Liver (tissue), 10 donors: ENCODE measurements at places on chromosomes 6 and 20. TPM values are rescaled to one million over a fixed set of nuclear protein-coding genes. Genes with fewer than 3 reads are reported as not detected.

ARFGAP1 gene
- 18.3 TPM for total RNA-seq

DNA sequence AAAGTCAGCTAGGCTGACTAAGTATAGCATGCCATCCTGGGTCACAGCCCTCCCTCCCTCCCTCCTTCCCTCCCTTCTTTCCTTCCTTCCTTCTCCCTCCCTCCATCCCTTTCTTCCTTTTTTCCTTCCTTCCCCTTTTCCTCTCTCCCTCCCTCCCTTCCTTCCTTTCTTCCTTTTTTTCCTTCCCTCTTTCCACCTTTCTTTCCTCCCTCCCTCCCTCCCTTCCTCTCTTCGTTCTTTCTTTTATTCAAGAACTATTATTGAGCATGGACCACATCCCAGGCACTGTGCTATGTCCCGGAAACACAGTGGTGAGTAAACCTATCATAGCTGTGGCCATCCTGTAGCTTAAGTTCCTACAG, 106.2 kb upstream of the BACH2 start:
- no peaks in the 10 kb centered on the region for H3K4me1 ChIP-seq
- H3K4me3 ChIP-seq, result no peak overlapping the region
- H3K27me3 ChIP-seq, result no peaks in the 10 kb centered on the region

DNA sequence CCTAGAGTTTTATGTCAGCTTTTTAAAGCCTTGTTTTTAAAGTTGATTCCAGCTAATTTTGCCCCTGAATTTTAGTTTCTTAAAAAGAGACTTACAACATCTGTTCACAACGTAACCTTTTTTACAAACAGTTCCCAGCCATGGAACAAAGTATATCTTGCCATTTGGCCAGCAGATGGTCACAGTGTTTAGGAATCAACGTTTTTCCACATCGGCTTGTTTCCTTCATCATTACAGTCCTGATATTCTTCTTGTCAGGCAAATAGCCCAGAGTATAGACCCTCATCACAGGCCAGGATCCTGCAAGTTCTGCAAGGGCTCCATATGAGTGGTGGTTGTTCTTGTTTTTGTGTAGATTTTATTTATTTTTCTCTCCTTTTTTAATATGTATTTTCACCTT, 341.7 kb upstream of the HTR1E start:
- no peaks in the 10 kb centered on the region for H3K4me1 ChIP-seq
- no peak for DNase-seq
- no peak overlapping the region for H3K27ac ChIP-seq
- no peak overlapping the region for H3K4me3 ChIP-seq
- no peaks in the 10 kb centered on the region for H3K36me3 ChIP-seq
- H3K27me3 ChIP-seq, result no peaks in the 10 kb centered on the region

GRCh38 chr6:89260310-89260709, 43.2 kb upstream of the GABRR1 start:
- H3K27ac ChIP-seq, result no peak overlapping the region
- DNase-seq, result no peak
- H3K4me1 ChIP-seq, result no peaks in the 10 kb centered on the region
- no peak overlapping the region for H3K4me3 ChIP-seq
- no peaks in the 10 kb centered on the region for H3K36me3 ChIP-seq

TLDC2 gene
- not detected for total RNA-seq

- no peak for DNase-seq
- H3K27ac ChIP-seq, result no peak overlapping the region
- no peak overlapping the region for H3K4me3 ChIP-seq
- H3K27me3 ChIP-seq, result no peaks in the 10 kb centered on the region
- no peaks in the 10 kb centered on the region for H3K4me1 ChIP-seq
- no peaks in the 10 kb centered on the region for H3K36me3 ChIP-seq
Measured at GRCh38 chr20:46939031-46939965, 44.7 kb downstream of the EYA2 start.

LY86 gene
- 1.4 TPM for total RNA-seq

ALDH5A1 gene
- total RNA-seq, result 19.8 TPM

- no peaks in the 10 kb centered on the region for H3K36me3 ChIP-seq
- H3K27me3 ChIP-seq, result no peaks in the 10 kb centered on the region
- no peak overlapping the region for H3K4me3 ChIP-seq
- no peaks in the 10 kb centered on the region for H3K4me1 ChIP-seq
Measured at GRCh38 chr6:107102414-107102805, 12.9 kb downstream of the BEND3 start.

DNA sequence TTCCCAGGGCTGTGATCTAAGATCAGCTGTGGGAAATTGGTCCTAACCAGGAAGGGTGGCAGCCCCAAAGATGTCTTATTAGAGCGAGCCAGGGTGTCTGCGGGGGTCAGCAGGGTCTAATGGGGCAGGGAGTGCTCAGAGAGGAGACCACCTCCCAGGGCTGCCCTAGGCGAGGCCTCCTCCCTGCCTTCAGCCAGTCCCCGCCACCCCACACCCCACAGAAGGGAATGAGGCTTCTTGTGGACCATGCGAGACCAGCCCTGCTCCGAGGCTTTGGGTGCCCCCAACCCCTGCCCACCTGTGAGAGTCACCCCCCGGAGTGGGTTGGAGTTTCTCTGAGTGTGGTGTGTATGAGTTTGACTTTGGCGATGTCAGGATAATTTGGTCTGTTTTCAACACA, 37.8 kb downstream of the SYNJ2 start:
- no peak overlapping the region for H3K4me3 ChIP-seq
- no peaks in the 10 kb centered on the region for H3K36me3 ChIP-seq
- H3K27ac ChIP-seq, result no peak overlapping the region
- H3K27me3 ChIP-seq, result no peaks in the 10 kb centered on the region
- DNase-seq, result no peak
- no peaks in the 10 kb centered on the region for H3K4me1 ChIP-seq

EBF4 gene
- total RNA-seq, result 2.3 TPM

GRCh38 chr6:125949069-125949468, 7.5 kb upstream of the HINT3 start:
- H3K4me1 ChIP-seq, result peaks cover 12% of the 10 kb centered on the region
- H3K36me3 ChIP-seq, result no peaks in the 10 kb centered on the region
- DNase-seq, result no peak
- no peak overlapping the region for H3K27ac ChIP-seq

GRCh38 chr6:111118826-111119225, 31.5 kb downstream of the SLC16A10 start:
- H3K4me1 ChIP-seq, result no peaks in the 10 kb centered on the region
- no peaks in the 10 kb centered on the region for H3K36me3 ChIP-seq
- no peaks in the 10 kb centered on the region for H3K27me3 ChIP-seq

TREML1 gene
- total RNA-seq, result 0.08 TPM

GRCh38 chr6:39451831-39452230, 129.3 kb upstream of the KCNK16 start:
- no peak overlapping the region for H3K27ac ChIP-seq
- no peaks in the 10 kb centered on the region for H3K27me3 ChIP-seq
- H3K4me3 ChIP-seq, result no peak overlapping the region
- no peaks in the 10 kb centered on the region for H3K4me1 ChIP-seq

GRCh38 chr20:59086923-59087322, 44.3 kb upstream of the PRELID3B start:
- H3K36me3 ChIP-seq, result no peaks in the 10 kb centered on the region
- no peak for DNase-seq
- no peak overlapping the region for H3K27ac ChIP-seq
- no peaks in the 10 kb centered on the region for H3K27me3 ChIP-seq

GRCh38 chr20:57844626-57845596, 135.1 kb upstream of the PMEPA1 start:
- no peaks in the 10 kb centered on the region for H3K4me1 ChIP-seq
- H3K27me3 ChIP-seq, result no peaks in the 10 kb centered on the region
- H3K4me3 ChIP-seq, result no peak overlapping the region
- H3K36me3 ChIP-seq, result no peaks in the 10 kb centered on the region
- no peak overlapping the region for H3K27ac ChIP-seq

DNA sequence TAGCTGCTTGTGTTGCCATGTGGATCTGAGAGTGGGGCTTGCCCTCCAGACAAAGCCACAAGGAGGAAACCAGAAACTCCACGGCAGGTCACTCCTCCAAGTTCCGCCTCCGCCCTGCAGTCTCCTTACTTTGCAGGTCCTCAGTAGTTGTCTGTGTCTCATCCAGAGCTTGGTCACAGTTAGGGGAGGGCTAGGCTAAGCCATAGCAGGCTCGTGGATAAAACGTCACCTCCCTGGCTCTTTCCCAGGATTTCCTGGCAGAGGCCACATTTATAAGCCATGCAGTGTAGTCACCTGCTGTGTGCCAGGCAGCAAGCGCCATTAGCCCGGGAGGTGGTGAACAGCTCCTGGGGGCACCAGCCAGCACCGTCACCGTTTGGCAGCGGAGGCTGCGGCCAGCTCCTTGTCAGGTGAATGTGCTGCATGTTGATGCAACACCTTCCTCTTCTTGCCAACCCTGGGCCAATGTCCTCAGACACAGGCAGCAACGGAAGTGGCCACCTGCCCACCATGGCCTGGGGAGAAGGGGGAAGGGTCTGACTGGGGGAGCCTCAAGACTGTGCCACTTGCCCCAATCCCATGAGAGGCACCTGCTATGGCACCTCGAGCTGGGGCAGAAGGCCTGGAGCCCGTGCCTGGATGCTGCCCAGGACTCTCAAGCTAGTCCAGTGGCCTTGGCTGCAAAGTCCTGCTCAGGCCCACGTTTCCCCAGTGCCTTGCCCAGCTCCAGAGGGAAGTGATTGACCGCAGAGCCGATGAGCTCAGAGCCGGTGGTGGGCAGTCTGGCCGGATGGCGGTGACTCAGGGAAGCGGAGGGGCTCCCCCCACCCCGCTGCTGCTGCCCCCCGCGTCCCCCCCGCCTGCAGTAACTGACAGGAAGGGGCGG, 39.0 kb upstream of the SLCO4A1 start:
- no peak for DNase-seq
- no peaks in the 10 kb centered on the region for H3K36me3 ChIP-seq
- H3K27ac ChIP-seq, result peak overlapping the region; percentile 66
- H3K4me1 ChIP-seq, result peaks cover 4% of the 10 kb centered on the region
- H3K27me3 ChIP-seq, result no peaks in the 10 kb centered on the region

DNA sequence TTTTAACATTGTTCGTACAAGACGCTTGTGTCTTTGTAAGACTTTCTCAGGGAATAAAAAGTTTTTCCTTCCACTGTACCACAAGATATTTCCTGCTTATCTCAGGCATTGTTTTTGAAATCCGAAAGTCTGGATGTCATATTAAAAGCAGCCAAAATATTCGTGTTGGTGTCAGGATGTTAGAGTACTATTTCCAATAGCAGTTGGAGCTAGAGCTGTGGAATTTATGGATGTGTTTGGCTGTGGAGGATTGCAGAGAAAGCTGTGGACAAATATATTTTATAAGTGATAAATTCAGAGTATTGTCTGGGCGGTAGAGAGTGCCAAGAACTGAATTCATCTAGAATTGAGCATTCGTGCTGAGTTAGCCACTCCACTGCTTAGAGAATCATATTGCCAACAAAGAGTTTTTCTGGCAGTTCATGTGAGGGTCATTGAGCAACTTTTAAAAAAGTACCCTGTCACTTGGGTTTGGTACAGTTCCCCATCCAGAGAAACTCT, 57.7 kb downstream of the ZDHHC14 start:
- peaks cover 21% of the 10 kb centered on the region for H3K4me1 ChIP-seq
- peak overlapping the region; percentile 33 for H3K27ac ChIP-seq
- no peaks in the 10 kb centered on the region for H3K27me3 ChIP-seq
- no peaks in the 10 kb centered on the region for H3K36me3 ChIP-seq
- no peak overlapping the region for H3K4me3 ChIP-seq

DNA sequence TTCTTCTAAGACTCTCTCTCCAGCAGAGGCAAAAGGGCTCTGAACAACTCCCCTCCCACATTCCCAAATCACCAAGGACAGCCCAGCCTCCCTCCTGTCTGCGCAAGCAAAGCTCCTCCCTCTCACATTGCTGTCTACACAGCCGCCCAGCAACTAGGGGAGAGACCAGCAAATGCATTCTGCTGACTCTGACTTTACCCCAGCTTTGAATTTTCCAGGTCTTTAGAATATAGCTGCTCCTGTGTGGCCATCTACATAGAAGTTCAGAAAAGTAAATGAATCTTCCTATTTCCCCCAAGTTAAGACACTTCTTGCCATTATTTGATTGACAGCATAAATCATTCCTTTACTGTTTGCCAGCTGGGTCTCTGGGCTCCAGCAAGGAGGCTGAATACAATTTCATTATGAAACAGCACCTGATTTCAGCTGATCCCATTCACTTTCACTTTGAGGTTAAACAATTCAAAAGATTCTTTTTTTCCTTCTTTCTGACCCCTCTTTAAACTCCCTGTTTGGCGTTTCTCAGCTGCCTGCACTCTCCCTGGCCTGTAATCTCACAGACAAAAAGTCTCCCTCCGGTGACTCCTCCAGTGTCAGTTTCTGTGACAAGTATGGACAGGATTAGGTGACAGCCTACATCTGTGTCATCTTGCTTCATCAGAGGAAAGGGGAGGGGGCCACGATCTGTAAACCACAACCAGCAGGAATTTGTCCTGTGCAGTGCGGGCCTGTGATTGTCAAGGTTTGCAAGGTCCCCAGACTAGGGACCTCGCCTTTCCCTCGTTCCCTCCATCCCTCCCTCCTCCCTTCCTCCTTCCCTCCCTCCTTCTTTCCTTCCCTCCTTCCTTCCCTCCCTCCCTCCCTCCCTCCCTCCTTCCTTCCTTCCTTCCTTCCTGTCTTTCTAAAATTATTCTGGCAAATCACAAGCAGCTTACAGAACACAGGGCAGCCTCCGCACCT, 205.6 kb upstream of the RIN2 start:
- no peak overlapping the region for H3K27ac ChIP-seq
- H3K27me3 ChIP-seq, result no peaks in the 10 kb centered on the region
- no peak for DNase-seq
- H3K4me3 ChIP-seq, result no peak overlapping the region

ANKRD6 gene
- 9.2 TPM for total RNA-seq

ENPP3 gene
- total RNA-seq, result 6.1 TPM

GRCh38 chr20:10476319-10476724, 41.2 kb downstream of the SLX4IP start:
- H3K4me3 ChIP-seq, result no peak overlapping the region
- no peak overlapping the region for H3K27ac ChIP-seq
- no peak for DNase-seq
- no peaks in the 10 kb centered on the region for H3K4me1 ChIP-seq

GRCh38 chr20:58233881-58234528, 5.6 kb upstream of the ANKRD60 start:
- no peaks in the 10 kb centered on the region for H3K27me3 ChIP-seq
- H3K4me1 ChIP-seq, result peaks cover 8% of the 10 kb centered on the region
- H3K27ac ChIP-seq, result no peak overlapping the region
- DNase-seq, result peak; percentile 66

BTN1A1 gene
- not detected for total RNA-seq

DNA sequence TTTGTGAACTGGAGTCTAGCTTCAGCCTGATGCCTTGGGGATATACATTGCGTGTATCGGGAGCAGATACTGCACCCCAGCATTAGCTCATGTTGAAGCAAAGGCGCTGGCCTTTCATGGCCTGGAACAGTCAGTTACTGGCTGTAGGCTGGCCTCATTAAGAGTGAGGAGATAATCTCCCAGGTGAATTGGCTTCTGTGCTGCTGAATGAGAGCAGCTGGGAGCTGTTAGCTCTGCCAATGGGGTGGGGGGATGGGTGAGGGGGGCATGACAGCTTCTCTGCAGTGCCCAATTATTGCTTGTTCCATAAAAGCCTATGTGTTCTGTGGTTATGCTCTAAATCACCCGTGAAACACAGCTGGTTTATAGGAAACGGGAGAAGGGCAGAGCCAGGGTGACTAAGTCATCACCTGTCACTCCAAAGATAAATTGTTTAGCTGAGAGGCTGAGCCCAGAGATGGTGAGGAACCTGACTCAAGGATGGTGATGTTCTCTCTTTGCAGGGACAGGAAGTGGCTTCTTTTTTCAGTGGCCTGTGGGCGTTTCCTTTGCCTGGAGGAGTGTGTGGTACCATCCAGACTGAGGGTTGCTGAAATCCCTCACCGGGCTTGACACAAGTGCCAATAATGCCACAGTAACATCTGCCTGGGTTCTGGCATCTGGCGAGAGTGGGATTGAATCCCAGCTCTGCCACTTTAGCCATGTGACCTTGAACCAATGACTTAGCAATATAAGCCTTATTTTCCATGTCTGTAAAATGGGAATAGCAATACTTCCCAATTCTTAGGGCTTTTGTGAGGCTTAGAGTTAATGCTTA, 170.8 kb downstream of the BCAS1 start:
- no peaks in the 10 kb centered on the region for H3K36me3 ChIP-seq
- no peak overlapping the region for H3K4me3 ChIP-seq
- peak overlapping the region; percentile 59 for H3K27ac ChIP-seq
- no peaks in the 10 kb centered on the region for H3K27me3 ChIP-seq

CENPW gene
- total RNA-seq, result 8.3 TPM
